ENCODE measurements at places on chromosomes 6 and 20.

DNA sequence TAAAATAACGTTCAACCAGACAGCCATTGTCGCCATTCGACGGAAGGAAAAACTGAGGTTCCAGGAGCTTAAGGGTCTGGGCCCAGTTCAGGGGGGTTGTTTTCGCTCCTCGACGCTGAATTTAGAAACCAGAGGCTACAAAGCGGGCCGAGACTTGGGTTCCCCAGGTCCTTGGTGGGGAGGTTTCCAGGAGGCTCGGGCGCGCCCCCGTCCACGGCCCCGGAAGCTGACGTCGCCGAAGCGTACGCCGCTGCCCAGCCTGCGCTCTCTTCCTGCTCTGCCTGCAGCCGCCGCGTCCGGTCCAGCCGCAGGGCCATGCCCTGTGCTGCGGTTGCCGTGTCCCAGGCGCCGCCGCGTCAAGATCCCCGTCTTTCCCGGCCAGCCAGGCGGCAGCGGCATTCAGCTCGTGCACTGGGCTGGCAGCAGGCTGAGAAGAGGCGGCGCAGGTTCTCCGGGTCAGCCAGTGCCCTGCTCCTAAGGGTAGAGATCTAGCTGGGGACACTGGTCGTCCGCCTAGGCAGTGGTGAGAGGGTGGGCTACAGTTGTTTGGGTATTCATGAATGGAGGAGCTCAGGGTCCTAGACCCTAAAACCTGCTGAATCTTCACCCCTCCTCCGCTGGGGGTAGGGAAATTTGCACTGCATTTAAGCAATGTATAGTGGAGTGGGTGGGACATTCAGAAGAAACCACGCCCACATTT lies 901 bp upstream of the TRIM26 start:
- DNase-seq, result peak; percentile 83

DNA sequence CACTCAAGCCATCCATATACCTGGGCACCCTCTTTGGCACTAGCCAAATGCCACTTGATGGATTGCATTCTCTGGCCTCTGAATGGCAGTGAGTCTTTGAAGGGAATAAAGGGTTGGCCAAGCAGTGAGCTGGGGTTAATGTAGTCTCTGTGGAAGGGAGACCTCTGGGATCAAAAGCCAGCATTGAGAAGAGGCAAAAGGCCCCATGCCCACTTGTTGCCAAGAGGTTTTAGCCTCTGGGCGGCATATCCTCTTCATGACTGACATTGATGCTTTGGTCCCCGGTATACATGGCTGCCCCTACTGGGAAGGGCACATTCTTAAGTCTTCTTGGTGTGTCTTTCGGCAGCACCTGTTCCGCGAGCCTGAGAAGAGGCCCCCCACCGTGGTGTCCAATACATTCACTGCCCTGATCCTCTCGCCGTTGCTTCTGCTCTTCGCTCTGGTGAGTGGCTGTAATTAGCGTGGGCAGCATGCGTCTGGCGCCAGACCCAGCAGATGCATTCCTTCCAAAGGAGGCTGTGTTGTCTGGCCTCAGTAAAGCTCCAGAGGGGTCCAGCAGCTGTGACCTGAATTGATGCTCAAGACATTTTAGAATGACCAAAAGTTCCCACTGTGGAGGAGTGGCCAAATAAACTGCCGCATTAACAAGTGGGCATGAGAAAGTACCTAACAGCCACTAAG lies 29.5 kb downstream of the GHRH start:
- peak; percentile 79 for DNase-seq

GRCh38 chr6:140071601-140072062 lies 697.2 kb upstream of the CITED2 start:
- DNase-seq, result no peak

- DNase-seq, result no peak
Observed at GRCh38 chr6:157455731-157456523, 74.9 kb downstream of the ZDHHC14 start.

- no peak for DNase-seq
Observed at GRCh38 chr20:17614176-17614811, 44.4 kb downstream of the DSTN start.

- no peak for DNase-seq
Observed at GRCh38 chr20:11332381-11332780, 585.3 kb upstream of the BTBD3 start.

DNA sequence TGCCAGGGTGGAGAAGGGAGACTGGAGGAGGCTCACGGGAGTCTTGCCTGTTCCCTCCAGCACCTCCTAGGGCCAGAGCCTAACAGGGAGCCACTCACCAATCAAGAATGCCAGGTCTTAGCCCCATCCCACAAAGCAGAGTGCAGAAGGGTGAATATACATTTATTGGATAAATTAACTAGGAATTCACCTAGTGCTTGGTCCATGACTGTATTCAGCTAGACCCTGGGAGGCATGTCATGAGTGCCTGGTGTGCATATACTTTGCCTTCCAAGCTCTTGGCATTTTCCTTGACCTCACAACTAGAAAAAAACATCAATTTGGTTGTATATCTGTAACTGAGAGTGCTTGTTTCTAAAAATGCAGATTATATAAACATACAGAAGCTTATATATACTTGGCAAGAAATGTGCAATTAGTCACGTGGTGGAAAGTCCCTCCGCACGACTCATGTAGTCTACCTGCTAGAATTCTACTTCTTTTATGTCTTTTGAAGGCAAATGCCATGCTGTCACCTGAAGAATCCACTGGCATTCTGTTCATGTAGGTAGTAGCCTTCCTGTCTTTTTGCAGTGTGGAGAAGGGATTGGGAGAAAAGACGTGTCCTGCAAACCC lies 991.0 kb downstream of the KIF16B start:
- DNase-seq, result no peak

GRCh38 chr6:116238083-116238482 lies 15.8 kb downstream of the TSPYL4 start:
- no peak for DNase-seq

Data from eye (tissue), 1 donor.